ENCODE measurements at places on chromosomes 12 and 14. TPM values are rescaled to one million over a fixed set of nuclear protein-coding genes. Genes with fewer than 3 reads are reported as not detected.

GRCh38 chr12:109679501-109680263, 33.9 kb upstream of the FAM222A start:
- DNase-seq, result peak; percentile 70

DNA sequence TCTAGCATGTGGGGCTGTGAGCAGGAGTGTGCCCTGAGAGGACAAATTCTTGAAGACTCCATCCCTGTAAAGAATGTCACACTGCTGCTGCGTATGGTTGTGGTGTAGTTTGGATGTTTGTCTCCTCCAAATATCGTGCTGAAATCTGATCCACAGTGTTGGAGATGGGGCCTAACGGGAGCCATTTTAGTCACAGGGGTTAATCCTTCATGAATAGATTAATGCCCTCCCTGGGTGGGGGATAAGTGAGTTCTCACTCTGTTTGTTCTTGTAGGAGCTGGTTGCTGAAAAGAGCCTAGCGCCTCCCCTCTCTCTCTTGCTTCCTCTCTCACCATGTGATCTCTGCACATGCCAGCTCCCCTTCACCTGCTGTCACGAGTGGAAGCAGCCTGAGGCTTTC, 94.5 kb upstream of the VASH1 start:
- DNase-seq, result no peak

- DNase-seq, result peak; percentile 86
Observed at GRCh38 chr14:68248481-68249255, 429.1 kb downstream of the RAD51B start.

Gene DIO3
- 0.17 TPM for polyA plus RNA-seq

Gene AICDA
- polyA plus RNA-seq, result 0.45 TPM

All from left kidney (tissue), 8 donors.